ENCODE measurements at places on chromosomes 6 and 20. TPM values are rescaled to one million over a fixed set of nuclear protein-coding genes. Genes with fewer than 3 reads are reported as not detected.

DNA sequence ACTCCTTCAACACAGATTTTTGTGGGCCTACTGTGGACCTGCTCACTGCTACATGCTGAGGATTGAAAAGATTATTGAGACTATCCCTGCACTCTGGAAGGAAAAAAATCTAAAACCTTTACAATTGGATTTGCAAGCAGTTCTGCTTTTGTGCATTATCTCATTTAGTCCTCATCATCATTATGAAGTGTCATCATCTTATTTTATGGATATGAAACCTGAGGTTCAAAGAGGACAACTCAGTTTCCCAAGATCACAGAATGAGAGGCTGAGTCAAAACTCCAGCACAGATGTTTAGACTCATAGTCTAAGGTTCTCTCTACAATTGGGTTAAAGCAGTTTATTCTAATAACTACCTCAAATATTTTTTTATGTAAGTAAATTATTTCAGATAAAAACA, 160.2 kb upstream of the MARCKS start:
- H3K4me1 ChIP-seq, result no peaks in the 10 kb centered on the region
- no peaks in the 10 kb centered on the region for H3K27me3 ChIP-seq
- no peak for DNase-seq
- H3K4me3 ChIP-seq, result no peak overlapping the region
- H3K27ac ChIP-seq, result no peak overlapping the region

Gene HCRTR2
- total RNA-seq, result not detected

DNA sequence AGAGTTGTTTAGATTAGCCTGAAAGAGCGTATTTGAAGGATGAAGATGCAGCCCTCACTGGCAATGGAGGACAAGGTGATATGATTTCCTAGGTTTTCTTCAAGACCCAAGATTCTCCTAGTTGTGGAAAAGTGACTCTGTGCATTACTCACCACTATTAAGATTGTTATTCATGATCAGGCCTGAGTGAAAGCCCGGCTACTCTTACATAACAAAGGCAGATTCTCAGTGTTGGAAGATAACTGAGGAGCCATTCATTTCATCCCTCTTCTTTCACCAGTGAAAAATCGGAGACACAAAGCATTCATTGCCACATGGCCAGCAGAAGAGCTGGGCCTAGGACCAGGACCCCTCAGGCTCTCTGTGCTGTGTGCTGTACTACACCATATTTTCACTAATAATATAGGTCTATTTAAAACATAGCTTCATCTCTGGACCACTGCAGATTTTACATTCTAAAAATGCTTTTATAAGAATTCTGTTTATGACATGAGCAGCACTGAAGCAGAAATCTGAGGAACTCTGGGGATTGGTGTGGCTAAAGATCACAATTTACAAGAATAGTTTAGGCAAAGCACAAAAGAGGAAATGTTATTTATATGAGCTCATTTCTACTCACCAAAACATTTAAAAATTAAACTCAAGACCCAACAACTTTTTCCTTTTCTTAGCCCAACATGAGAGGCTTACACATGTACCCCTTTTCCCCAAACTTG, 181.9 kb upstream of the CCN2 start:
- DNase-seq, result no peak
- no peaks in the 10 kb centered on the region for H3K4me1 ChIP-seq
- H3K27me3 ChIP-seq, result peaks cover 20% of the 10 kb centered on the region
- H3K4me3 ChIP-seq, result no peak overlapping the region
- H3K27ac ChIP-seq, result peak overlapping the region; percentile 6
- no peaks in the 10 kb centered on the region for H3K36me3 ChIP-seq

Gene TRAPPC3L
- not detected for total RNA-seq

Gene TGIF2
- 52.1 TPM for total RNA-seq

DNA sequence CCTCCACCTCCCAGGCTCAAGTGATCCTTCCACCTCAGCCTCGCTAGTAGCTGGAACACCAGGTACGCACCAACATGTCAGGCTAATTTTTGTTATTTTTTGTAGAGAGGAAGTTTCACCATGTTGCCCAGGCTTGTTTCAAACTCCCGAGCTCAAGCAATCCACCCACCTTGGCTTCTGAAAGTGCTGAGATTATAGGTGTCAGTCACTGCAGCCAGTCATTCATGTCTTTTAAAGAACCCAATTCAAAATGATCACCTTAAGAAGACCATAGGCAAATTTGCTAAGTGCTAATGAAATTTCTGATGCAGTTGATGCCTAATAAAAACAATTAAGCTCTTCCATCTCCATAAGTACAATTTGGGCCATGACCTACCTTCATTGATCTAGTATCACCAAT, 2.6 kb upstream of the VNN2 start:
- H3K36me3 ChIP-seq, result peaks cover 11% of the 10 kb centered on the region
- no peak overlapping the region for H3K4me3 ChIP-seq
- H3K4me1 ChIP-seq, result peaks cover 40% of the 10 kb centered on the region
- H3K27me3 ChIP-seq, result no peaks in the 10 kb centered on the region
- H3K27ac ChIP-seq, result no peak overlapping the region

DNA sequence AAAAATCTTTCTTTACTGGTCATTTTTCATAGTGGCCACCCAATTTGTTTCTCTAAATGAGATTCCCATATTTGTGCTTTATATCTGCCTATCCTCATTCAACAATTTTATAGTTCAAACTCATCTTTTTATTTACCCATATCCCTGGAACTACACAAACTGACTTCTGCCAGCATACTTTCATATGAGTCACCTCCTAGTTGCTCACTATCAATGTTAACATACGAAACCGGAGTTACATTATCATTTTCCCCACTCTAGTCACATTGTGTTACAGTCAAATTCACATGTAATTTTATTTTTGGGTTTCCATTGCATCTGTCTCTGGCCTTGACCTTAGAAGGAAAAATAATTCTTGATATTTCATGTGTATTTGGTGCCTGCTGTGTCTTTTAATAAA, 499.4 kb downstream of the MAFB start:
- H3K36me3 ChIP-seq, result no peaks in the 10 kb centered on the region
- DNase-seq, result no peak
- H3K4me3 ChIP-seq, result no peak overlapping the region
- H3K4me1 ChIP-seq, result no peaks in the 10 kb centered on the region
- H3K27ac ChIP-seq, result no peak overlapping the region
- peaks cover 13% of the 10 kb centered on the region for H3K27me3 ChIP-seq

Gene MLN
- not detected for total RNA-seq

GRCh38 chr6:149127212-149127611, 190.3 kb upstream of the TAB2 start:
- no peak overlapping the region for H3K4me3 ChIP-seq
- DNase-seq, result no peak
- peaks cover 55% of the 10 kb centered on the region for H3K4me1 ChIP-seq
- H3K27ac ChIP-seq, result no peak overlapping the region
- peaks cover 49% of the 10 kb centered on the region for H3K36me3 ChIP-seq
- no peaks in the 10 kb centered on the region for H3K27me3 ChIP-seq

GRCh38 chr6:42341771-42342553, 109.8 kb downstream of the TRERF1 start:
- peaks cover 52% of the 10 kb centered on the region for H3K4me1 ChIP-seq

DNA sequence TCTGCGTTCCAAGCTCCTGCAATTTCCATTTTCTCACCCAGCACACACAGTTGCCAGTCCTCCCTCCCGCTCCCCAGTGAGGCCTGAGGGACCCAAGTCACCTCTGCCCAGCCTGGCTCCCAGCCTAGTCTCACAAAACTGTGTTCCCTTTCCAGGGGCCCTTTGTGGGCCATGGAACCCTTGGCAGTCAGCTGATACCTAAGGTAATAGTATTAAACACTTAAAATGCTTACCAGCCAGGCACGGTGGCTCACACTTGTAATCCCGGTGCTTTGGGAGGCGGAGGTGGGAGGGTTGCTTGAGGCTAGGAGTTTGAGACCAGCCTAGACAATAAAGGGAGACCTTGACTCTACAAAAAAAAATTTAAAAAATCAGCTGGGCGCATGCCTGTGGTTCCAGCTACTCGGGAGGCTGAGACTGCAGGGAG, 3.2 kb upstream of the RBM38 start:
- DNase-seq, result no peak
- no peak overlapping the region for H3K4me3 ChIP-seq
- H3K27me3 ChIP-seq, result no peaks in the 10 kb centered on the region
- H3K27ac ChIP-seq, result no peak overlapping the region

- no peak overlapping the region for H3K27ac ChIP-seq
- no peaks in the 10 kb centered on the region for H3K4me1 ChIP-seq
- no peak overlapping the region for H3K4me3 ChIP-seq
Measured at GRCh38 chr6:80541886-80542285, 435.4 kb downstream of the BCKDHB start.

DNA sequence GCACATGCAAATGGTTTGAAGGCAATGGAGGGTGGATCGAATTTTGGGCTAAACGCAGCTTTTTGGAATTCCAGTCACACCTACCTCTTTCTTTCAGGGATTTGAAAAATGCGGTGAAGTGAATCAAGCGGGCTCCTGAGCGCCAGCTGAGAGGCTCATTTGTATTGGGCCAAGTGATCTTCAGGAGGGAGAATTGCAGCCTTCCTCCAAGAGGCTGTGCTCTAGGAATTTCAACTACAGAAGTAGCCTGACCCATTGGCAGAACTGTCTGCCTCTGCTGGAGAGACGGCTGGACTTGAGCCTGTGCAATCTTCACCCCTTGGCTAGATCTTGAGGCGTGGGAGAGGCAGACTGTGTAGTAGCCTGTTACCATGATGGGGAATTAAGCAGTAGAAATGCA, 5.7 kb upstream of the TIAM2 start:
- no peak overlapping the region for H3K4me3 ChIP-seq
- no peaks in the 10 kb centered on the region for H3K4me1 ChIP-seq
- peaks cover 12% of the 10 kb centered on the region for H3K27me3 ChIP-seq
- no peak for DNase-seq

GRCh38 chr6:36318690-36319435, 17.8 kb downstream of the BNIP5 start:
- no peak overlapping the region for H3K27ac ChIP-seq
- no peak for DNase-seq
- H3K27me3 ChIP-seq, result no peaks in the 10 kb centered on the region
- no peaks in the 10 kb centered on the region for H3K4me1 ChIP-seq

DNA sequence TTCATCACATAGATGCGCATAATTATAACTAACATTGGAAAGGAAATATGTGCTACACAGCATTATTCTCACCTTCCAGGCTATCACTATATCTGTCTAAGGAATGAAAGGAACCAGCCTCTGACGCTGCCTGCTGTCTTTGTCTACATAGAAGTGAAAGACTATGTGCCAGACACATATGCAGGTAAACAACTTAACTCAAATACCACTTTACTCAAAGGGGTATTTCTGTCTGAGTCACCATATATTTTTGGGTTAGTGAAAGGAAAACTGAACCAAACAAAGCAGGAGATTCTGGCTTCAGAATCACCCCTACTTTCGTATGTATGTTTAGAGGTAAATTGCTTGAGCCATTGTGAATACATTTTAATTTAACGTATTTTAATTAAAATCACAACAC, 328.6 kb upstream of the PLCB4 start:
- H3K4me3 ChIP-seq, result no peak overlapping the region
- H3K4me1 ChIP-seq, result no peaks in the 10 kb centered on the region
- DNase-seq, result no peak
- H3K27ac ChIP-seq, result no peak overlapping the region
- no peaks in the 10 kb centered on the region for H3K27me3 ChIP-seq
- H3K36me3 ChIP-seq, result no peaks in the 10 kb centered on the region

Gene INSM1
- 0.19 TPM for total RNA-seq

Gene DEF6
- total RNA-seq, result 75.7 TPM

Gene UNC93A
- total RNA-seq, result not detected

DNA sequence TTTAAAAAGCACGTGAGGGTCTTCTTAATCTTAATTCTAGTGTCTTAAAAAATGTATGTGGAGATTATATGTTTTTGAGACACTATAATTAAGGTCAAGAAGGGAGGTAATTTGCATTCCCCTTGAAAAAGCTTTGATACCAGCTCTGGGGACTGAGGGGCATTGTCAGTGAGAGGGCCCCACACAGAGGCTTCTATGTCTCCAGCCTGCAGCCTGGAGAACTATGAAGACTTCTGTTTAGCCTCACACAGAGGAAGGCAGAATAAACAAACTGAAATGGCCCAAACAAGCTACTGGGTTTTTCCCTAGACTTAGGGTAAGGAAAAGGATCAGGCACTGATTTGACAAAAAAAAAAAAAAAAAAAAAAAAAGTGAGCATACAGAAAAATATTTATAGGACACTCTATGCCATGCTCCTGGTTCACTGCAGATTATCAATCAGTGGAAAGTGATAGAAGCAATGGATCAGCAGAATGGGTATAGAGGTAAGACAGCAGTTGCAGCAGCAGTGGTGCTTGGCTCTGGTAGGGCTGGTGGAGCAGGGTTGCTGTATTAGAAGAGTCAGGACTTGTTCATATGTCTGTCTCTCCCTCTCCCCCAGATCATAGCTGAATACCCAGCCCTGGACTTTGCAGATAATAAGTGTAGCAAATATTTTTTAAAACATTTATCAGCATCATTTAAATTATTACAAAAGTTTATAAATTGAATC, 85.4 kb downstream of the KLHL32 start:
- DNase-seq, result no peak
- H3K4me1 ChIP-seq, result no peaks in the 10 kb centered on the region
- no peak overlapping the region for H3K4me3 ChIP-seq
- peaks cover under 1% of the 10 kb centered on the region for H3K27me3 ChIP-seq
- no peak overlapping the region for H3K27ac ChIP-seq
- H3K36me3 ChIP-seq, result peaks cover 5% of the 10 kb centered on the region

DNA sequence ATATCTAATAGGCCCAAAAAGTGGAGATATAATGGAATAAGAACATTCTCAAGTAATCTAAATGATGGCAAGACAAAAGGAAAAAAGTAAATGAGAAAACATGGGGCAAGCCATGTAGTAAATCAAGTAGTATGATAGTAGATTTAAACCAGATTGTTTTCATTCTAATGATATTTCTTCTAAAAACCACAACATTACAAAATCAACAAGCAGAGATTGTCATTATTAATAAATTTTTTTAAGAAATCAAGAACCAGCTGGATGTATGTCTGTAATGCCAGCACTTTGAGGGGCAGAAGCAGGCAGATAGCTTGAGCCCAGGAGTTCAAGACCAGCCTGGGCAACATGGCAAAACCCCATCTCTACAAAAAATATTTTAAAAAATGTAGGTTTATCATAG, 155.0 kb downstream of the RNGTT start:
- DNase-seq, result no peak
- peaks cover 11% of the 10 kb centered on the region for H3K4me1 ChIP-seq
- H3K4me3 ChIP-seq, result no peak overlapping the region
- H3K27ac ChIP-seq, result no peak overlapping the region
- H3K27me3 ChIP-seq, result no peaks in the 10 kb centered on the region

Gene MDFI
- total RNA-seq, result not detected

- no peak overlapping the region for H3K27ac ChIP-seq
- no peak overlapping the region for H3K4me3 ChIP-seq
- H3K4me1 ChIP-seq, result no peaks in the 10 kb centered on the region
Measured at GRCh38 chr6:1146500-1146899, 165.4 kb upstream of the FOXQ1 start.

DNA sequence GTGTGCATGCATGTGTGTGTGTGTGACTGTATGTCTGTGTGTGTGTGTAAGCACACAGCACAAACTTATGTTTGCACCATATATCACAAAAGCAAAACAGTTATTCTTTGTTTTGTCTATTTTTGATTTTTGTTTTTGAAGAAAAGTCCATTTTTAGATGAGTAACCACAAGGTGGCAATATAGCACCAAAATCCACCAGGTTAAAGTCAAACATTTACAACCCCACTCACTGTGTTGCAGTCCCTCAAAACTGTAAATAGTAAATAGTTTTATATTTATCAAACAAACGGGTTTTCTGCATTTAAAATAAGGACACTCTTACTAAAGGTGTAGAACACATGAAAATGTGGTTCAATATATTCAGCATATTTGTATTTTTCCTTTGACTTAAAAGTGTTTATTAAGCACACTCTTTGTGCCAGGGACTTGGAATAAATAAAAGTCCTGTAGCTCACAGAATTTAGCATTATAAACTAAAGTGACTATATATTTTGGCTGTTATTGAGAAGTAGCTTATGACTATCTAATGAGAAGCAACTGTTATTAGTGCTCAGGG, 118.5 kb downstream of the GFRAL start:
- no peak for DNase-seq
- no peaks in the 10 kb centered on the region for H3K4me1 ChIP-seq
- no peak overlapping the region for H3K4me3 ChIP-seq
- H3K27me3 ChIP-seq, result no peaks in the 10 kb centered on the region

Data from activated naive CD8-positive, alpha-beta T cell treated with anti-CD3 and anti-CD28 coated beads for 36 hours (primary cell).